A172 (cell line): ENCODE measurements at places on chromosomes 16 and 17.
A peak's percentile ranks its signal among the peaks of the same experiment; 100 is the strongest.

DNA sequence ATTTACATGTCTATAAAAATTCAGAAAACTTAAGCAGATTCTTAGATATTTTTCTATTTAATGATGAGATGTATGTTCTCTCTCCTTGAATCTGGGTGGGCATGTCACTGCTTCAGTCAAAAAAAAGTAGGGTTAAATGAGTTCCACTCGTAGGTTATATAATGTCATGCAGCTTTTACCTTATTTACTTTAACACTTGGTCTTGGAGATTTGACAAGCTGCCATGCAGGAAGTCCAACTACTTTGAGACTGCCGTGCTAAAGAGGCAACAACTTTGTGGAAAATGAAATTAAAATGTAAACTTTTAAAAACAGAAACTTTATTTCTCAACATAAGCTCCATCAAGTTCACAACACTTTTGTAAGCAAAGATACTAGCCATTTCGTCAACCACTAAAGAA is 1336.0 kb upstream of the CDH8 start:
- no peak for DNase-seq

- DNase-seq = no peak
Observed at GRCh38 chr17:56708220-56708558, 114.7 kb downstream of the NOG start.

DNA sequence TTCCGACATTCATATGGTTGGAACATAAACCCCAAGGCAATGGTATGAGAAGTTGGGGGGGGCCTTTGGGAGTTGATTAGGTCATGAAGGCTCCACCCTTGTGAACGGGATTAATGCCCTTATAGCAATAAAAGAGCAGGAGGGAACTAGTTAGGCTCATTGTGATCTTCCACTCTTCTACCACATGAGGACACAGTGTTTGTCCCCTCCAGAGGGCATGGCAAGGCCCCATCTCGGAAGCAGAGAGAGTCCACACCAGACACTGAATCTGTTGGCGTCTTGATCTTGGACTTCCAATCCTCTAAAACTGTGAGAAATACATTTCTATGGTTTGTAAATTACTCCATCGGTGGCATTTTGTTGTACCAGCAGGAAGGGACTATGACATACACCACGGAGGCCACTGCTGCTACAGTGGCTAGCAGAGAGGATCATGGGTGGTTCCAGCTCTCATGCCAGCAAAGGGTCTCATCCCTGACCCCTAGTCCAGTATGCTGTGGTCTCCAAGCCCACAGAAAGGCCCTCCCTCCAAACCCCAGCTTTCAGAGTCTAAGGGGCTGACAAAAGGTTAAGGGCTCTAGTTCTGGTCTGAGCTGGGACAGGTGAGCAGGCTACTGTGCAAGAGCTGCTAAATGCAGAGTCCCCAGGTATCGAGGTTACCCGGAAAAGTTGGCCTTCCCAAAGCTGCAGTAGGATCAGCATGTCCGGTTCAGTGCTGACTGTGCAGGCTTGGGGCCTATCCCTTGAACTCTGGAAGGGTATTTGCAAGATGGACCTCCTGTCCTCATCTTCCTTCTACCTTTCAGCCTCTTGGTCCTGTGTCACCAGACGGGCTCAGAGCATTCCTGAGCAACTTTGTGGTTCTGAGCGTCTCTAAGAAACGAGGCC is 12.2 kb downstream of the CCR7 start:
- DNase-seq = no peak

DNA sequence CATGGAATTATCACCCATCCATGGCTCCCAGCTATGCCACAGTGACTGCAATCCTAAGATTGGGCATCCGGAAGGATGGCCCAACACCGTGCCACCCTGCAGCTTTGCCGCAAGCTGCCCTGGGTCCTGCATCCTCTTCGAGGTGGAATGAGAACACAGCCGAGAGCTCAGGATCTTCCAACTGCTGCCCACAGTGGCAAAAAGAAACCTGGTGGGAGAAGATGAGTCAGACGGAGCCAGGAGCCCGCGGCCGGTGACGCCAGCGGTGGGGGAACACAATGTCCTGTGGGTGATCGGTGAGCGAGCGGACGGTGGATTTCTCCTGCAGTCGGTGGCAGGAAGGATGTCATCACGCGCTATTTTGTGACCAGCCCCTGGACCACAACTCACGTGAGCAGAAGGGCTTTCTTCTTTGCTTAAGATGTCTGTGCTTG is 20.1 kb downstream of the CD7 start:
- peak; percentile 92 for DNase-seq

DNA sequence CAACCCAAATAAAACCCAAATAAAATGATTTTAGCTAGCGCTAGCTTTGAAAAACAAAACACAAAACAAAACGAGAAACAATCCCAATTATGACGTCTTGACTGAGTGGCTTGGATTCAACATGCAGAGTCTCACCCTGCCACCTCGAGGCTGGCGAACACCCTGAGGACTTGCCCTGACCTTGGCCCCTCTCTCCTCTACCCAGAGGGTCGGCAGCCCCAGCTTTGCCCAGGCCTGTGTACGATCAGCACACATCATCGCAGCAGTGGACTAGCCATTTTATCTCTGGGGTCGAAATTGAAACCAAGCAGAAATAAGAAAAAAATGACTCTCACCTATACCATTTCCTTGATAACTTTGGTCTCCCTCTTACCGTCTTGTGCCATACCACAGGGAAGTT is 4.9 kb downstream of the JMJD6 start:
- DNase-seq = no peak

- peak; percentile 57 for DNase-seq
Observed at GRCh38 chr16:24070851-24071250, 185.3 kb upstream of the CACNG3 start.

DNA sequence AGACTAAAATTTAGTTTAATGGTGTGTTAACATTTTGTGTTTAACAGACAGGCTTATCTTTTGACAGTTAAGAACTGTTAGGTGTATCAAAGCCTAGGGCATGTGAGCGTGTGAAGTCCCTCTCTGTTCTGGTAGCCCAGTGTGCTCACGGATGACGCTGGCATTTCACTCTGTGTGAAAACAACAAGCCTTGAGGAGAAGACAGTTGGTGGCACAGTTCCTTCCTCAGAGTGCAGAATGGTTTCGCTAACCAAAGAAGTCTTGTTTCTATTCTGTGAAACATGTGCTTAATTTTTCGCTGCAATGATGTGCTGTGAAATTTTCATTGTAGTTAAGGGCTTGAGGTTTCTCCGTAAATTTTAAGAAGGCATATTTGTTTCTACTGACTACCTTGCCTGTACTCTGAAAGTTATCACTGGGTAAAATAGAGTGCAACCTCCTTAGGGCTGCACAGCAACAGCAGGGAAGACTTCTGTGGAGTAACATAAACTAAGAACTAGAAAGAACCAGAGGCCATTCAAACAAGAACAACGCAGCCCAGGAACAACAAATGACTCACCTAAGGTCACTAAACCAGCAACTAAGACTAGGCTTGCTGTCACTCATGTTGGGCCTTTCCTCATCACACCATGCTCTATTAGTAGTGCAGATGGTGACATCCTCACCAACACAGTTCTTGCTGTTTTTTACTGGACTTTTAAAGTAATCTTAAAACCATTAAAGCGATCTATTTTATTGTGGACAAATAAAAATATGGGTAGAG is 33.4 kb downstream of the BRD7 start:
- no peak for DNase-seq

- DNase-seq = no peak
Observed at GRCh38 chr17:45096141-45096540, 35.0 kb downstream of the NMT1 start.

GRCh38 chr17:62075308-62075815 is 10.3 kb upstream of the MED13 start:
- peak; percentile 79 for DNase-seq

GRCh38 chr17:59638553-59638952 is 18.9 kb downstream of the CLTC start:
- no peak for DNase-seq

- no peak for DNase-seq
Observed at GRCh38 chr17:8904201-8904600, 36.7 kb upstream of the PIK3R6 start.

DNA sequence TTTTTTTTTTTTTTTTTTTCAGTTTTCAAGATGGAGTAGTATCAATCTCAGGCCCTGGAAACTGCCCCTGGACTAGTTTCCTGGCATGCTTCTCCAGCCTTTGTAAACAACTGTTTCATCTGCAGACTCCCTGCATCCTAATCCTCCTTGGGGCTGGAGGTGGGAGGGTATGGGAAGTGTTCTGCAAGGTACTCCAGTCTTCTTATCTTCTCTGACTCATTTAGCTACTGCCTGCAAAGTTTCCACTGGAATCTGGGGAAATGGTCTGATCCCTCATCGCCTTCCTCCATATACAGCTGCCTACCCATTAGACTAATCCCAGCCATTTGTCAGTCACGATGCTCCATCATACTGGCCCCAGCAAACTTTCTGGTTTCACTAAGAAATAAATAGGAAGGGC is 21.5 kb downstream of the COPZ2 start:
- DNase-seq = peak; percentile 89

DNA sequence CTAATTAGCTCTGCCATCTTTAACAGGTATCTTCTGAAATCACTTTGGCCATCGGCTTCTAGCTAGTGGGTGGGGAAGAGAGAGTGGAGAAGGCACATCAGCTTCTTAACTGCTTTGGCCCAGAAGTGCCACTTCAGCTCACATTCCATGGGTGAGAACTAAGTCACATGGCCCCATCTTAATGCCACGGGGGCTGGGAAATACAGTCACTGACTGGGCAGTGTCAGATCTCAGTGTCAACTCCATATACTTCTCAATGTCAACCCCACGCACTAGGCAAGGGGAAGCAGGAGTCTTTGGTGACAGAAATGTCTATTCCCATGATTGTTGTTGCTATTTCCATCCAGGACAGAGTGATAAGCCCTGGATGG is 29.4 kb downstream of the CCR7 start:
- DNase-seq = no peak

GRCh38 chr16:10654592-10655414 is 39.9 kb downstream of the TEKT5 start:
- no peak for DNase-seq

- DNase-seq = peak; percentile 81
Observed at GRCh38 chr17:30095507-30096244, 20.9 kb upstream of the NSRP1 start.

GRCh38 chr16:2715064-2715463 is 5.0 kb downstream of the PRSS27 start:
- no peak for DNase-seq

GRCh38 chr17:65079489-65079900 is 23.0 kb upstream of the GNA13 start:
- DNase-seq = no peak
